Upper lobe of right lung (tissue), 1 donor: ENCODE measurements at places on chromosomes 1 and 21. TPM values are rescaled to one million over a fixed set of nuclear protein-coding genes. Genes with fewer than 3 reads are reported as not detected.

- no peak overlapping the region for H3K4me3 ChIP-seq
- H3K4me1 ChIP-seq = no peaks in the 10 kb centered on the region
- no peak overlapping the region for H3K27ac ChIP-seq
Measured at GRCh38 chr1:46477153-46477929, 12.3 kb upstream of the DMBX1 start.

DNA sequence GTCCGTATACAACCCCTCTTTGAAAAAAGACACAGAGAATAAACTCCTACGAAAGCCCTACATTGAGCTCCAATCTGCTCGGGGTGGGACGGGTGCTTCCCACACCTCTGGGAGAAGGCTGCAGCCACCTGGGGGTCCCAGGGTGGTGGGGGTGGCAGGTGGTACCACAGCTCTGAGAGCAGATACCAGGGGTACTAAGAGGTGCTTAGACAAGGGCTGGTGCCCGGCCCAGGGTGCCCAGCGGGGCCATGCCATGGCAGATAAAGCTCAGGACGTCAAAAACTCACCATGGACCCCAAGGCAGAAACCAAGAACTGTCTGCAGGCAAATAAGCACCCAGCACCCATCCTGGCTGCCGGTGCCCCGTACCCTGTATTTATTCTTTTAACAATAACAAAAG lies 75.1 kb downstream of the SPSB1 start:
- H3K4me3 ChIP-seq = no peak overlapping the region
- no peaks in the 10 kb centered on the region for H3K27me3 ChIP-seq
- H3K4me1 ChIP-seq = peaks cover 6% of the 10 kb centered on the region
- peaks cover 15% of the 10 kb centered on the region for H3K36me3 ChIP-seq
- H3K27ac ChIP-seq = no peak overlapping the region
- no peak for DNase-seq

DNA sequence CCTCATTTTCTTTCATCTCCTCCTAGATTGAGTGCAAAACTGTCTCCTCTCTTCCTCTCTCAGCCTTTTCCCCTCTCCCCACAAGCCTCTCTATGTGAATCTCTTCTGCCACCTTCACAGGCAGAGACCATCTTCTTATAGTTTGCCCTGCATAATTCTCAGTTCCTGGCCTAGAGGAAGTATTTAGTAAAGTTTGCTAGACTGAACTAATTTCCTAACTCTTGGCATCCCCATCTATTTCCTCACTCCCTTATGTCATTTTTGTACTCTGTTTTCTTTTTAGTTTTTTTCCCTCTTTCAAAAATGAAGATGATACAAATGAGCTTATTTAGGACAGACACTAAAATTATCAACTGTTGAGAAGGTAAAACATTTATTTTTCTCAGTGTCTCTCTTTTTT lies 66.0 kb downstream of the XCL2 start:
- H3K27me3 ChIP-seq = no peaks in the 10 kb centered on the region
- H3K36me3 ChIP-seq = no peaks in the 10 kb centered on the region
- DNase-seq = no peak
- H3K4me1 ChIP-seq = peaks cover 10% of the 10 kb centered on the region
- no peak overlapping the region for H3K4me3 ChIP-seq
- H3K27ac ChIP-seq = no peak overlapping the region

- peak; percentile 45 for DNase-seq
- no peaks in the 10 kb centered on the region for H3K36me3 ChIP-seq
- no peaks in the 10 kb centered on the region for H3K4me1 ChIP-seq
Measured at GRCh38 chr1:245211761-245212160, 57.0 kb downstream of the KIF26B start.

DNA sequence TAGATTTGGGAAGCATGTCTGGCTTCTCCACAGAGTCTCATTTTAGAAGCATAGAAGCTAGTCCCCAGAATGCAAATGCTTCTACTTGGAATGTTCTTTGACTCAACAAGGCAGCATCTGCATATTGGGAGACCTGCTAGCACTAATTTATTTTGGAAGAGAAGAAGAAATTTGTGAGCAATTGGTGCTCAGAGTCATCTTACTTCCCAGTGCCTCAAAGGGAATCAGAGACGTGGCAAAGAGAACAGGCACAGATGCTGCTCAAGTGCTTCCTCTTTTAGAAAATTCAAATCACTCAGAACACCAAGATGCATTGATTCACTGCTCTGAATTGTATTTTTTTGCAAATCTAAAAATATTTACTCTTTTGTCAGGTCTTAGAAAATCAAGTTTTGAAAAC lies 255.7 kb downstream of the BRINP2 start:
- no peaks in the 10 kb centered on the region for H3K4me1 ChIP-seq
- DNase-seq = no peak
- H3K4me3 ChIP-seq = no peak overlapping the region
- no peak overlapping the region for H3K27ac ChIP-seq
- no peaks in the 10 kb centered on the region for H3K36me3 ChIP-seq
- H3K27me3 ChIP-seq = no peaks in the 10 kb centered on the region

GRCh38 chr1:201473296-201473695 lies 4.3 kb upstream of the PHLDA3 start:
- H3K4me1 ChIP-seq = peaks cover 14% of the 10 kb centered on the region
- H3K27ac ChIP-seq = no peak overlapping the region
- H3K36me3 ChIP-seq = no peaks in the 10 kb centered on the region
- H3K4me3 ChIP-seq = no peak overlapping the region
- no peak for DNase-seq

DNA sequence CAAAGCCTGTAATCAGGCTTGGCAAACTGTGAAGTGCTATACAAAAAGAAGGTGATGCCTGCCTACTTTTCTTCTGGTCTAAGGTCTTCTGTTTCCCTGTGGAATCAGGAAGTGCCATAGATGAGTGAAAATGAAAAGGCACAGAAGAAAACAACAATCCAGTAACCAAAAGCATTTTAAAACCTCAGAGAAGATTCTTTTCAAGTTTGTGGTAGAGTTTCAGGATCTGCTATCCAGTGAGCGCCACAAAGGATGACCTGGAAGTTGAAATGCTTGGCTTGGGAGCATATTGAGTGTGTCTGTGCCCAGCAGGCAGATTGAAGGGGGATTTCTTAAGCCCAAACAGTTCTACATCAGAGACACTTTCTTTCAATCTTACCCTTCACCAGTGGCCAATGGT lies 272.2 kb downstream of the PAPPA2 start:
- H3K27ac ChIP-seq = no peak overlapping the region
- no peaks in the 10 kb centered on the region for H3K27me3 ChIP-seq
- no peaks in the 10 kb centered on the region for H3K4me1 ChIP-seq
- no peak overlapping the region for H3K4me3 ChIP-seq
- DNase-seq = no peak

GRCh38 chr1:21922090-21923013 lies 14.8 kb downstream of the HSPG2 start:
- peak overlapping the region; percentile 47 for H3K27ac ChIP-seq
- H3K4me3 ChIP-seq = no peak overlapping the region
- H3K4me1 ChIP-seq = peaks cover 70% of the 10 kb centered on the region
- no peak for DNase-seq
- peaks cover 9% of the 10 kb centered on the region for H3K36me3 ChIP-seq

GRCh38 chr1:226371866-226372490 lies 35.9 kb downstream of the PARP1 start:
- H3K4me3 ChIP-seq = no peak overlapping the region
- no peaks in the 10 kb centered on the region for H3K27me3 ChIP-seq
- H3K27ac ChIP-seq = no peak overlapping the region
- no peaks in the 10 kb centered on the region for H3K4me1 ChIP-seq
- no peak for DNase-seq

STX12 gene
- total RNA-seq = 95.6 TPM

SEMA4A gene
- total RNA-seq = 30.7 TPM

TMCC2 gene
- total RNA-seq = 4.8 TPM

NSUN4 gene
- total RNA-seq = 27.7 TPM
